ENCODE measurements at places on chromosomes 2 and 18. TPM values are rescaled to one million over a fixed set of nuclear protein-coding genes. Genes with fewer than 3 reads are reported as not detected.

The FASTKD2 gene
- 30.8 TPM for total RNA-seq

The RAB27B gene
- total RNA-seq: 0.49 TPM

The DTNA gene
- total RNA-seq: 0.34 TPM

The WNT10A gene
- total RNA-seq: 6.5 TPM

The INSIG2 gene
- 14.6 TPM for total RNA-seq

The NIFK gene
- 49.2 TPM for total RNA-seq

The ATP6V1B1 gene
- not detected for total RNA-seq

The GALNT13 gene
- total RNA-seq: not detected

The ALK gene
- total RNA-seq: not detected

The CCDC74B gene
- total RNA-seq: 19.9 TPM

The ACOXL gene
- 0.06 TPM for total RNA-seq

The IL1R1 gene
- 1.5 TPM for total RNA-seq

The CRYGC gene
- total RNA-seq: not detected

The GRHL1 gene
- 9.1 TPM for total RNA-seq

The SP5 gene
- total RNA-seq: 1.8 TPM

The ORC2 gene
- 20.9 TPM for total RNA-seq

The COL4A3 gene
- 3.9 TPM for total RNA-seq

The CD8B2 gene
- total RNA-seq: not detected

The SERPINB4 gene
- not detected for total RNA-seq

The ZAP70 gene
- total RNA-seq: not detected
